ENCODE measurements at places on chromosomes 4 and X. TPM values are rescaled to one million over a fixed set of nuclear protein-coding genes. Genes with fewer than 3 reads are reported as not detected.

Gene MGAT4D
- total RNA-seq = not detected

Gene MXRA5
- total RNA-seq = 31.0 TPM

Gene P2RY4
- total RNA-seq = not detected

Gene HSD17B13
- total RNA-seq = 0.22 TPM

Gene ELOVL6
- total RNA-seq = 3.9 TPM

DNA sequence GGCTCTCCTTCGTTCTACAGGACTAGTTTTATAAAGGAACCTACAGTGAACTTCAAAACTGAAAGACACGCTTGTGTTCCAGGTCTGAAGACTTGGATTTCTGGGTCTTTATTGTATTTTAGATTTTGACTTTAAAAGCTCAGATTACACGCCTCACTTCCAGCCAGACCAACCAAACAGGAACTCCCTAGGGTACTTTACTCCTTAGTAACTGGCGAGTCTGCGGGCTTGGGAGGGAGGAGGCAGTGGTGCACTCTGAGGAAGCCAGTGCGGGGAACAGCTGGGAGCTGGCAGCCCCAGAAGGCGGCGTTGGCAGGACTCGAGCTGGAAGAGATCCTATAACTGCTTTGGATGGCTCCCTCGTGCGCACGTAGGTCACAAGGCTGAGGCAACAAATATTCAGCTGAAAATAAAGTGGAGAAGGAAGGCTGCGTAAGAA, 391 bp upstream of the PHKA1 start:
- H3K27me3 ChIP-seq = no peaks in the 10 kb centered on the region
- H3K4me3 ChIP-seq = peak overlapping the region; percentile 35
- H3K36me3 ChIP-seq = no peaks in the 10 kb centered on the region

DNA sequence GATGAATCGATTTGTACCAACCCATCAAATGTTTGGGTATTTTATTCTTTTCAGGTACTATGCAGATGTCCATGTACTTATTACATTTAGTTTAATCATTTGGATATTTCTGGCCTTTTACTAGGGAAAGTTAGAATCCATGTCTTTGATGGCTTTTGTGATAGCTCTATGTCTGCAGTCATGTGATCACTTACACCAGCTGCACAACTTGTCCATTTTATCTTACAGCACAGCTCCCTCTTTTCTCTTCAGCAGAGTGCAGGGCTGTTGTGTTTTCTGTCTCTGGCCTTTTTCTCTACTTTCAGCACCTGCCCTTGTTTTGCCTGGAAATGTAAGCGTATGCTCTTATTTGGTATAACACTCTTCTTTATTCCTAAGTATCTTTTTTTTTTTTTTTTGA, 30.6 kb downstream of the WWC2 start:
- H3K36me3 ChIP-seq = no peaks in the 10 kb centered on the region
- no peak for DNase-seq
- H3K27me3 ChIP-seq = no peaks in the 10 kb centered on the region

- no peaks in the 10 kb centered on the region for H3K4me1 ChIP-seq
- H3K36me3 ChIP-seq = peaks cover 59% of the 10 kb centered on the region
- H3K27ac ChIP-seq = no peak overlapping the region
- no peaks in the 10 kb centered on the region for H3K27me3 ChIP-seq
Measured at GRCh38 chrX:71296806-71297205, 4.7 kb upstream of the ITGB1BP2 start.

GRCh38 chr4:74473155-74473811, 28.3 kb downstream of the AREG start:
- no peak for DNase-seq
- no peaks in the 10 kb centered on the region for H3K27me3 ChIP-seq
- H3K36me3 ChIP-seq = no peaks in the 10 kb centered on the region

DNA sequence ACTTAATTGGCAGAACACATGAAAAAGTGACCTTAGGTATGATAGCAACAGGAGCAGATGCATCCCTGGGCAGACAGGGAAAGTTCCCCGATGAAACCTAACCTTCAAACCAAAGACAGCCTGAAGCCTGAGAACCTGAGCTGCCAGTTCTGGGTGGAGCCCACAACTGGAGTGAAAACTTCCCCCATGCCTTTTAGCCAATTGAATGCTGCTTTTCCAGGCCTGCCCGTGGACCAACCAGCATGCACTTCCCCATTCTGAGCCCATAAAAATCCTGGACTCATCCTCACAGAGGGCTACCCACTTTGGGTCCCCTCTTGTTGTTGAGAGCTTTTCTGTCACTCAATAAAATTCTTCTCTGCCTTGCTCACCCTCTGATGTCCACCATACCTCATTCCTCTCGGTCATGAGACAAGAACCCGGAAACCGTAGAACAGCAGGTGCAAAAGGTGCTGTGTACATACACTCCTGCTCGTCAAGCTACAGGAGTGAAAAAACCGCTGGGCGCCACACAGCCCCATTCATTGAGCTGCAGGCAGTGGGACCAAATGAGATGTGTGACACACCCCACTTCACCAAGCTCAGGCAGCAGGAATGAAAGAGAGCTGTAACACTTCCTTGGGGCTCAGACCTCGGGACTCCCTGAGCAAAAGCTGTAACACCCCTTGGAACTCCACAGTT, 13.9 kb upstream of the SLC7A11 start:
- H3K27me3 ChIP-seq = no peaks in the 10 kb centered on the region
- H3K4me1 ChIP-seq = no peaks in the 10 kb centered on the region
- H3K36me3 ChIP-seq = no peaks in the 10 kb centered on the region

DNA sequence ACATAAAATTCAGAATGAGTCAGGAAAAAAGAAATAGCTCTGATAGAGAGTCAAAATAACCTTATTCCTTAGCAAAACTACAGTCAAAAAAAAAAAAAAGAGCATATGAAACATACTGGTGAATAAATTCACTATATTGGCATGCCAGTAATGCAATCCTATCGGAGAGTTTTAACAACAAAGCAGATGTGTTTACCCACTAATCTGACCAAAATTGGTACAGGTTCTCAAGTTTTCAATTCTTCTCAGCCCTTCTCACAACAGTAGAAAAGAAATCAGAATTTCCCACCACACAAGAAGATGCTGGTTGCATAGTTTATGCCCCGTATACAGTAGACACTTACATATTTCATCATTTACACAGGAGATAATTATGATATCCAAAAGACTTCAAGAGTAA, 59.4 kb downstream of the LCORL start:
- H3K27ac ChIP-seq = no peak overlapping the region
- no peaks in the 10 kb centered on the region for H3K36me3 ChIP-seq
- no peak overlapping the region for H3K4me3 ChIP-seq
- H3K27me3 ChIP-seq = no peaks in the 10 kb centered on the region

DNA sequence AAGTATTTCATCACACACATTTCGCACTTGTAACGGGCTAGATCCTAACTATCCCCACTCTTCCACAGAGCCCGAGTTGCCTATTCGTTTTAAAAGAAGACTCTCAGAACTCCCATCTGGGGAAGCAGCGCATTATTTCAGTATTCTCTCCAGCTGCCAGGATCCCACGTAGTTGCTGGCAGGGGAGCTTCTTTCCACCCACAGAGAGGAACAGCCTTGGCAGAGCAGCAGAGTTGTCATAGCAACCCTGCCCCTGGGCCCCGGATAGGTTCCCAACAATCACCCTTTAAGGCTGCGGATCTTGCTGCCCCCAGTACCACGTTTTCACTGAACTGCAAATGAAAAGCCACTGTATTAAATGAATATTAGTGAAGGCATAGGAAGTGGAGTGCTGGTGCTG, 106.7 kb downstream of the GPM6A start:
- no peaks in the 10 kb centered on the region for H3K36me3 ChIP-seq
- H3K27ac ChIP-seq = no peak overlapping the region
- no peak overlapping the region for H3K4me3 ChIP-seq
- H3K27me3 ChIP-seq = no peaks in the 10 kb centered on the region
- H3K4me1 ChIP-seq = no peaks in the 10 kb centered on the region

DNA sequence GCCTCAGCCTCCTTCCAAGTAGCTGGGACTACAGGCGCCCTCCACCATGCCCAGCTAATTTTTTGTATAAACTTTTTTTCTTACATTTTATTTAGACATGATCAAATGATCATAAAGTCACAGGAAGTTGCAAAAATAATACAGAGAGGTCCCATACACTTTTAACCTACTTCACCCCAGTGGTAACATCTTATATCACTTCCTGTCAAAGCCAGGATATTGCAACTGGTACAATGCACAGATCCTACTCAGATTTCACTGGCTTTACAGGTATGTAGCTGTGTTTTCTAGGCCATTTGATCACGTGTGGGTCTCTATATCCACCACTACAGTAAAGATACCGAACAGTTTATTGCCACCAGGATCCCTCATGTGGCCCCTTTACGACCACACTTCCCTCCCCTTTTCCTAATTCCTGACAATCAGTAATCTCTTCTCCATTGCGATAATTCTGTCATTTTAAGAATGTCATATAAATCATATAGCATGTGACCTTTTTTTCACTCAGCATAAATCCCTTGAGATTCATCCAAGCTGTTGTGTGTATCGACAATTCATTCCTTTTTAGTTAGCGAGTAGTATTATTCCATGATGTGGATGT, 18.0 kb downstream of the RPS6KA3 start:
- no peak overlapping the region for H3K27ac ChIP-seq
- H3K4me1 ChIP-seq = no peaks in the 10 kb centered on the region
- H3K36me3 ChIP-seq = no peaks in the 10 kb centered on the region
- no peak for DNase-seq

DNA sequence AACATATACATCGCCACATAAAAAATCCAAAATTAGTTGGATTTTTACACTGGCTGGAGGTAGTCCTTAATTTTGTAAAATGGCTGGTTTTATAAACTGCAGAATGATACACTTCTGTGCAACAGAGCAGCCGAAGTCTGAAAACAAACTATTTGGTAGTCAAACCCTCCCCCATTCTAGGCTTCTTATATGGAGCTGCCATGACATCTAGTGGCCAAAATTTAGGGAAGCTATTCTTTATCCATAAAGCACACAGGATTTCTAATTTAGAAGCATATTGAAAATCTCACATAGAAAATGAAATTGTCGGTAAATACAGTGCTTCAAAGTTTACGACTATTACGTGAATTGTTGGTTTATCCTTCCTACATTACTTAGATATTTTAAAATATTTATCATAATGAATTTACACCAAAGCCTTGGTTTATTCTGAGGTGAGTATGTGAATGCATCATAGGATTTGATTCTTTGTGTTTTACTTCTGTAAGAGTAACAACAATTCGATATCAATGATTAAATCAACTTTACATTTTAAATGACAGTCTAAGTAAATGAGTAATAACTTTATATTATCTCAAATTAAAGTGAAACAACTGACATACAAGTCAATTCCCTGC, 113.4 kb upstream of the FAM241A start:
- no peaks in the 10 kb centered on the region for H3K36me3 ChIP-seq
- H3K27ac ChIP-seq = no peak overlapping the region
- no peaks in the 10 kb centered on the region for H3K4me1 ChIP-seq
- no peaks in the 10 kb centered on the region for H3K27me3 ChIP-seq

DNA sequence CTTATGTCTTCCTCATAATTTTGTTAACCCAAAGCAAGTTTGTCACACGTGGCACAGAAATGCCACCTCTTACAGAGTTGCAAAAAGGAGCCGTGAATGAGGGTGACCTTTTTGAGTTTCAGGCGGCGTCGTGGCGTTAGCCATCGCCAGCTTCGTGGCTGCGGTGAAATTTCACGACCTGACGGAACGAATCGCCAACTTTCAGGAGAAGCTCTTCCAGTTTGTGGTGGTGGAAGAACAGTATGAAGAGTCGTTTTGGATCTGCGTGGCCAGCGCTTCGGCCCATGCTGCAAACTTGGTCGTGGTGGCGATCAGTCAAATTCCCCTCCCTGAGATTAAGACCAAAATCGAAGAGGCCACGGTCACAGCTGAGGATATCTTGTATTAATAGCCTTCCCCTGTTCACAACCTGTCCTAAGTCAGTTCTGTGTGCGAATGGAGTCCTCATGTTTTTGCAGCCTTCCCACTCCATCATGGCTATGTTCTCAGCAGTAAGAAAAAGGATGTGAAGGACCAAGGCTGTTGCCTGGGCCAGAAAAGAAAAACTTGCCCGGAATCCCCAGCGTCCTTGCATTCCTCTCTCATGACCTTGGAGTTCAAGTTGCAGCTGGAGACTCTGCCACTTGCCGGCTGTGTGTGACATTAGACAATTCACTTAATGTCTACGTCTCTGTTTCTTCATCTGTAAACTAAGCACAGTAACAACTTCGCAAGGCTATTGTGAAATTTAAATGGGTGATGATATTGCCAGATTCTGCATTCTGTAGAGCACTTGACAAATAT, 11.9 kb downstream of the CLRN2 start:
- H3K27ac ChIP-seq = no peak overlapping the region
- H3K4me1 ChIP-seq = no peaks in the 10 kb centered on the region
- H3K4me3 ChIP-seq = no peak overlapping the region

DNA sequence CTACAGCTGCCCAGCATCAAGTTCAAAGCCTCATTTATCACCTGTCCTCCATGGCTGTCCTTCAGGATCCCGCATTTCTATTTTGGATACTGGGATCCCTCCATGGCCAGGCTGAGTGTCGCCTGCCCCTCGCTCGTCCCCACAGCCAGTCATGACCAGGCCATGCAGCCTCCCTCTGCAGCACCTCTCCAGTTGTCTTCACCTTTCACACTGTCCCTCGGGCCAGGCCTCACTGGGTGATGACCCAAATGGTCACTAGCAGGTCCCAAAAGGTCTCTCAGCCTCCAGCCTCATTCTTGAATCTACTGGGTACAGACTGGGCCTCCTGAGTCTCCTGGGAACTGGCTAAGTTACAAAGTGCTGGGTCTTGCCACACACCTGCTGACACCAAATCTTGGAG, 48.7 kb upstream of the HELT start:
- DNase-seq = no peak
- no peaks in the 10 kb centered on the region for H3K27me3 ChIP-seq
- peaks cover 11% of the 10 kb centered on the region for H3K4me1 ChIP-seq
- no peaks in the 10 kb centered on the region for H3K36me3 ChIP-seq

GRCh38 chr4:100288161-100288560, 97.9 kb upstream of the DDIT4L start:
- no peak for DNase-seq
- H3K4me3 ChIP-seq = no peak overlapping the region
- H3K27ac ChIP-seq = no peak overlapping the region
- no peaks in the 10 kb centered on the region for H3K27me3 ChIP-seq
- H3K4me1 ChIP-seq = no peaks in the 10 kb centered on the region

- H3K36me3 ChIP-seq = no peaks in the 10 kb centered on the region
- H3K4me1 ChIP-seq = no peaks in the 10 kb centered on the region
- H3K4me3 ChIP-seq = no peak overlapping the region
- no peak for DNase-seq
Measured at GRCh38 chr4:167715176-167715575, 377.2 kb upstream of the ANXA10 start.

GRCh38 chrX:21865436-21865835, 9.6 kb downstream of the YY2 start:
- H3K36me3 ChIP-seq = no peaks in the 10 kb centered on the region
- no peak overlapping the region for H3K4me3 ChIP-seq
- no peaks in the 10 kb centered on the region for H3K4me1 ChIP-seq
- no peak for DNase-seq
